ENCODE measurements at places on chromosomes 6 and 20.

DNA sequence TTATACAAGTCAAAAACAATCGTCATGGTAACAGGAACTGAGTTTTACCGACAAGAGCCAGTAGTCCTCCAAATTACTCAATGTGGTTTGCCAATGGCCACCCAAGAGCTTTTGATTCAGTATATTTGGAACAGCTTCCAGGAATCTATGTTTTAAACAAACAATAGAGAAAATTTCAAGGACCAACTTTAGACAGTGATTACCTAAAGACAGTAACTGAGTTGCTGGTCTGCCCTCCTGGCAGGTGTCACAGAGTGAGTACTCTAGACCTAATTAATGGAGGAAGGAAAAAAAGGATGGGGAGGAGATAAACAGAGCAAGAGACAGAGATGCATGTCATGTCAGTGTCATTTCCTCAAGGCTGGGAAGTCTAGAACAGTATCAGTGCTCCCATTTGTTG, 361.3 kb upstream of the BTBD3 start:
- peak; percentile 23 for DNase-seq

DNA sequence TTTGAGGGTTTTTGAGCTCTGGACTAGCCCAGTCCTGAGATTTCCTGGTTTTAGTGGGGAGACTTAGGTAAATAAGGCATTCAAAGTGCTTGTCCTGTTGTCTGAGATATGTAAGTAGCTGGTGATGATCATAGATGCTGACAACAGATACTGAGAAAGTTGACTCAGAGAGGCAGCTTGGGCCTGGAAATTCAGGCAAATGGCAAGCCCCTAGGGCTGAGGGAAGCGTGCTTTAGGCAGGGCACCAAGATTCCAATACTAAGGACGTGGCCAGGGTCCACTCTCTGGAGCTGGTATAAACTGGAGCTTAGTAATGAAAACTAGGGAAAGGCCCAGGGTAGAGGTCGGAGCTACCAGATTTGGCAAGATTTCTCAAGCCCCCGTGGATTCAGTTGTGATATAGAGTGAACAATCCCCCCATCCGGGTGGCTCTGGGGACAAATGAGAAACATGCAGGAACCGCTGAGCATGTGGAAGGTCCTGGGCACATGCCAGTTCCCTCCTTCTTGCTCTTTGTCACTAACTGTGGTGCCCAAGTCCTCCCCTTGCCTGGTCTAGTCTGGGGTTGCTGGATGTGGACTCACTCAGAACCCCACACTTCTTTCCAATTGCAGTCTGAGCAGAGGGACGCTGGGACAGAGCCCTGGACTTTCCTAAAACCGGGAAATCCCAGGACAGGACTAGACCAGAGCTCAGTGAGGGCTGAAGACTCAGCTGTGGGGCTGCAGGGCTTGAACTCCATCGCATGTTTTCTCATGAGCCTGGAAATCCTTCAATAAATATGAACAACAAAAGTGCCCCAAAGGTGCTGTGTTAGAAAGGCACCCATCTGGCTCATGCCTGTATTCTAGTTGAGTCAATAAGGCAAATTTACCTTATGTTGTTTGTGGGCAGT, 10.3 kb downstream of the SLC22A3 start:
- peak; percentile 71 for DNase-seq

DNA sequence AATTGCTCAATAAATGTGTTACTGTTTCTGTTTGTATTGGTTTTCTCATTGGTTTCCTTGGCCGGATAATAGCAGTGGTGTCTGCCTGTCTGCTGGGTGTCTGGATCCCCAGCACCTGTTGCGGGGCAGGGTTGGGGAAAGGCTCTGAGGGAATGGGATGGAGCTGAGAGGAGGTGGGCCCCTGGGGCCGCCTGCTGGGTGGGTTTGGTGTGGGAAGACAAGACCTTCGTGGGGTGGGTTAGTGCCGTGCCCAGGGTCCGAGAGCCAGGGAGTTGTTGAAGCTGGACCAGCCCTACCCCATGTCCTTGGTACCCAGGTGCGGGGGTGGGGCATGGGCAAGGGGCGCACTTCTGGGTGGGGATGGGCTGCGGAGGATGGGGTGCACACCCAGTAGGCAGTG, 4.0 kb downstream of the SS18L1 start:
- DNase-seq: no peak

- no peak for DNase-seq
Measured at GRCh38 chr20:25478889-25479568, 71.6 kb downstream of the GINS1 start.

GRCh38 chr6:163323705-163324104, 90.8 kb upstream of the QKI start:
- no peak for DNase-seq

GRCh38 chr20:19911810-19912382, 105.3 kb upstream of the NAA20 start:
- no peak for DNase-seq

- DNase-seq: no peak
Measured at GRCh38 chr6:168602576-168602975, 161.6 kb downstream of the SMOC2 start.

- DNase-seq: no peak
Measured at GRCh38 chr20:20896606-20897005, 184.2 kb upstream of the RALGAPA2 start.

DNA sequence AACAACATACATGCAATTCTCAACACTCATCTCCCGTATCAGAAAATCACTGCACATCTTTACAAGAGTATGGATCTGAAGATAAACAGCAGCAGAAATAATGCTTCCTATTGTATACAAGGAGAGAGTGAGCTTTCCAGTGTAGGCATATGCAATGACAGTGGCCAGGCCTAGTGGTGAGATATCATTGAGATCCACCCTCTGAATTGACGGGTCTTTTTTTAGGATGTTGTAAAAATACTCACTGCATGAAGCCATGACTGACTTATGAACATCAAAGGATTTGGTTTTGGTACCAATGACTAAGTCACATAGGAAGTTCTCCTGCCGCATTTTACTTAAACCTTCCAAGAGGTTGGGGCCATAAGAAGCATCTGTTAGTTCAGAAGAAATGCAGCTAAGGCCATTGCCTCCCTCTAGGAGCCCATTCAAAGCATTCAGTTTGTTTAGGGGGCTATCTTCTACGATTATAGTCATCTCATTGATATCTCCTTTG, 10.8 kb downstream of the KLHL31 start:
- no peak for DNase-seq

GRCh38 chr6:148074738-148075137, 267.9 kb upstream of the SASH1 start:
- no peak for DNase-seq

- no peak for DNase-seq
Measured at GRCh38 chr6:17280138-17280537, 1.0 kb upstream of the RBM24 start.

DNA sequence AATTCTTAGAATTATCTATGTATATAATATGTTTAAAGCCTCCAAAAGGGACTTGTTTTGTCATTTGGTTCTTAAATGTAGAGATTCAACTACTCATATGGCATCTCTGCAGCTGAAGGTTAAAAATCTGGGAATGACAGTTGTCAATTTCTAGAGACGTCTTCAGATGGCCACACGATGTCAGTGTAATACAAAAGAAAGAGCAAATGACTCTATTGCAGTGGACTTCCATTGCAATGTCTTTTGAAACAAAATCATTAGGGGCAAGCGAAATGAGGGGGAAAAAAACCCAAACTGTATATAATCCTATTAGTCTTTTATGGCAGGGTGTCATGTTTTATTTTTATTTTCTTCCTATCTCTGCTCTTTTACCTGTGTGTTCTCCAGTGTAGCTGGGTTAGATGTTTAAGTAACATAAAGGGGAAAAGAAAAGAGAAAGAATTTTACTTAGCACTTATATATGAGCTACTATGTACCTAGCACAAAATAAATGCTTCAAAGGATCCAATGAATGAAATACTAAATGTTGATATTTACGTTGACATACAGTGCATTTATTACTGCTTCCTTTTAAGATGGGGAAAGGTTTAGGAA, 26.2 kb downstream of the CCN2 start:
- peak; percentile 72 for DNase-seq

- DNase-seq: no peak
Measured at GRCh38 chr6:14450578-14450977, 333.0 kb downstream of the CD83 start.

DNA sequence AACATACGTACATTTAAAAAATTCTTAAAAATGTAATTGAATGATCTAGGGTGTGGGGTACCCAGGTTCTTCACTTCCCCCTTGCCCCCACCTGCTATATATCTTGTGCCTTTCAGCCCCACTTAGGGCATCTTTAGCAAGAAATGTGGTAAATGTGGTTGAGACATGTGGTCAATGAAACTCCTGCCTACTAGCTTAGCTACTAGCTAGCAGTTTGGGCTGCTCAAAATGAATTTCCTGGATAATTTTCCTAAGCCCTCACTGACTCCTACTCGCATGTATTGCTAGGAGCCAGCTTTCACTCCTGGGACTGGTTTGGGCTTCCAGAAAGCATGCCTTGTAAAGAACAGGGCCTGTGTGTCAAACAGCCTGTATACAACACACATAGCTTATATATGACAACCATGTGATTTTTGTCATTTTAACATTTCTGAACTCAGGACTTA, 257.3 kb downstream of the ATXN1 start:
- DNase-seq: peak; percentile 11

DNA sequence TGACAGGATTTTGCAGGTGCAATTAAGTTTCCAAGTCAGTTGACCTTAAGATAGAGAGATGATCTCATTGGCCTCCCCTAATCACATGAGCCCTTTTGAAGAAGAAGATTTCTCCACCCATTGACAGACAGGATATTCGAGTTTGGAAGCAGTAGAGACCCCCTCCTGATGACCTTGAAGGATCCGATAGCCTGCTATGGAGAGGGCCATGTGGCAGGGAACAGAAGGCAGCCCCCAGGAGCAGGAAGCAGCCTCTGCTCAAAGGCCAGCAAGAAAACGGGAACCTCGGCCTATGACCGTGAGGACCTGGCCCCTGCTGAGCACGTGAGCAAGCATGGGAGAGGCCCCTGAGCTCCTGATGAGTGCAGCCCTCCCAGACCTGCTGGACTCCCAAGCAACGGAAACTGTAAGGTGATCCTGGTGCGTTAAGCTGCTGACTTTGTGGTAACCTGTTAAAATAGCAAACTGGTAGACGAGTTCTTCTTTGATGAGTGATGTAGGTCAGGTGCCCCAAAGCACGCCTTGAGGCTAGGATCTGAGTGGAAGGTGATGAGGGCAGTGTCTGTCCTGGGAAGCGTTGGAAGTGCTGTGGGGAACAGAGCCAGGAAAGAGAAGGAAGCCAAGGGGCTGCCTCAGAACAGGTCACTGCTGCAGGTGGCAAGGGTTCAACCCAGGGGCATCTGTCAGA, 18.5 kb upstream of the TUBB2A start:
- DNase-seq: peak; percentile 91

GRCh38 chr20:54346276-54346675, 129.1 kb upstream of the DOK5 start:
- DNase-seq: peak; percentile 62

DNA sequence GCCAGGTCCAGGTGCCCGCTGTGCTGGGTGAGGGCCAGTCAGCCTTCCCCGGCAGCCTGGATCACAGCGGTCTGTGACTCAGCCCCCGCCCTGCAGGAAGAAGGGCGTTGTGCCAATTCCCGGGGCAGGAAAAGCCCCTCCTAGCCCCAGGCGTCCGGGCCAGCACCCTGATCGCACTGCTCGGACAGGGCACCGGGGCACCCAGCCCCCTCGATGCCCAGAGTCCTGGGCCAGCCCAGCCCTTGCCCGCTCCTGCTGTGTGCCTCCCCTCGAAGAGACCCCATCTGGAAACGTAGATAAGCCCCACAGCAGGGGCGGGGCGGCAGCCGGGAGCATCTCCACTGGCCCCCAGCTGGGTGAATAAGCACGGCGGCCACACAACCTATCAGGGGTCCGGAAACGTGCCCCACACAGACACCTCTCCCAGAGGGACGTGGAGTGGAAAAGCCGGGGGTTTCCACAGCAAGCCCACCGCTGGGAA, 9.9 kb downstream of the LAMA5 start:
- DNase-seq: peak; percentile 85

GRCh38 chr6:122947355-122947754, 48.7 kb upstream of the CLVS2 start:
- no peak for DNase-seq

GRCh38 chr20:38123021-38123587, 42.0 kb downstream of the TGM2 start:
- peak; percentile 86 for DNase-seq

Data from M059J (cell line).